ENCODE measurements at places on chromosomes 2 and 18.

GRCh38 chr2:196478588-196478987 lies 160.9 kb upstream of the CCDC150 start:
- no peak for DNase-seq

DNA sequence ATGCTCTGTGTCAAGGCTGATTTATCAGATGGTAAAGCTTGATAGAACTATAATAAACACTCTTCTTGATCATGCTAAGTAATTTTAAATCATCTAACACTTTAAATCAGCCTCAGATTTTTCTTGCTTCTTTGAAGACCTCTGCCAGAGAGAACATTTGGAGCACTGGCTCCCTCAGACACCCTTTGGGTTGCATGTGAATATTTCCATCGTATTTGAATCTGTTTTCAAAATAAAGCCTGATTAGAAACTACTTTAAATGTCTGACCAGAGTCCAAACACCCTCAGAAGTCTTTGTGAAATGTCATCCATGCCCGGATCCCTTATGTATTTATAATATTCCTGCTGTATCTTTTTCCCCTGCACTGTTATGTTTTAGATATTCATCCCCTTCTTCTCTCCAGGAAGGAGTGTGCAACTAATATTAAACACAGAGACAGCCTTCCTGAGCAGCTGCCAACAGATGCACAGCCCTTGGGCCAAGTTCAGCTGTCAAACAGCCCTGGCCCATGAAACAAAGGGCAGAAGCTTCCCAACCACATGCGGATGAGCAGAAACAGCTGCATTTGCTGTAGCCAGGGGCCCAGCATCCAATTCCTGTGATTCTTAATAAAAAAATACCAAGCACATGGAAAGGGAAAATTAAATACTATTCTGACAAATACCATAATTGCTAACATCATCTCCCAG lies 46.5 kb downstream of the DPP10 start:
- DNase-seq: no peak

- DNase-seq: no peak
Measured at GRCh38 chr2:216677439-216678097, 17.8 kb downstream of the IGFBP5 start.

- DNase-seq: no peak
Measured at GRCh38 chr2:213252206-213252605, 32.1 kb upstream of the SPAG16 start.

DNA sequence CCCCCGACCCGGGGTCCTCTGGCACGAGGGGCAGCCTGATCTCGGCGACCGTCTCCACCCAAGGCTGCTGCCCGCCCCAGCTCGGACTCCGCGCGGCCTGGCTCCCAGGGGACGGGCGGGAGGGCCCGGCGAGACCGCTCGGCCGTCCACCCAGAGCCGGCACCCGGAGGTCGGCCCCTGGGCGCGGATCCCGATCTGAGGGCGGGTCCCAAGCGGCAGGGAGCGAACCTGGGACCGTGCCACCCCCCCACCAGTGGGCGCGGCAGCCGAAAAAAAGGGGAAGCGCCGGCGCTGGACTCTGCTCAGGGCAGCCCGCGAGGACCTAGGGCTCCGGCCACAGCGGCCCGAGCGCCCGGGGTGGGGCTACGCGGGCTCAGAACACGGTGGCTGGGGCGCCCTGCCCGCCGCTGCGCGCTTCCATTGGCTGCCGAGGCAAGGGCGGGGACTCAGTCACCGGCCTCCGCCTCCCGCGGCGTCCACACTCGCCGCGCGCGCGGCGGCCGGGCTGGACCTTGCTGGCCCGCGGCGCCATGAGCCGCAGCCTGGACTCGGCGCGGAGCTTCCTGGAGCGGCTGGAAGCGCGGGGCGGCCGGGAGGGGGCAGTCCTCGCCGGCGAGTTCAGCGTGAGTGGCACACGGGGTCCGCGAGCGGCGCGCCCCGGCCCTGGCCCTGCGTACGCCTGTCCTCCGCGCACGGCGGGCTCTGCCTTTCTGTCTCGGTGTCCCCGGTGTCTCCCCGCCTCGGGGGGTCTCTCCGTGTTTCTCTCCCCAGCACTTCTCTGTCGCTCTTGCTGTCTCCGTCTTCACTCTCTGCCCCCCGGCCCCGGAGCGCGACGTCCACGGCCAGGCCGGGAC lies at the start of gene PTPN18:
PTPN18 (plus strand) TSS at position 479 of the 854 bp plus-strand sequence; CDS start at position 531, 52 bp downstream.
- peak; percentile 48 for DNase-seq

DNA sequence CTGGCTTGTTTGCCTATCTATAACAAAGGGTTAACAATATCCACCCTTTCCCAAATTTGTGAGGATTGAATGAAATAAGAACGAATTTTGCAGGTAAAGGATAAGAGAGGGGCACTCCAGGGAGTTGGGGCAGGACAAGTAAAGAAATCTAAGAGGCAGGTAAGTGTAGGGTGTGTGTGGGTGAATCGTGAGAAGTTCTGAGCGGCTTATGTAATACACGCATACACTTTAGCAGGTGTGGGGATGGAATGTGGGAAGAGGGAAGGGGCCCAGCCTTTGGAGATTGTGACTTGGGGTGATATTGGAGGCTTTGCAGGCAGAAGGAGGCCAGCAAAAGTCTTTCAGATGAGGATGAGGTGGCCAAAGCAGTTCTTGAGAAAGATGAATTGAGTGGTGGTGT lies 83.2 kb upstream of the AQP4 start:
- no peak for DNase-seq

GRCh38 chr18:32469190-32469651 lies 1.5 kb downstream of the GAREM1 start:
- DNase-seq: no peak

DNA sequence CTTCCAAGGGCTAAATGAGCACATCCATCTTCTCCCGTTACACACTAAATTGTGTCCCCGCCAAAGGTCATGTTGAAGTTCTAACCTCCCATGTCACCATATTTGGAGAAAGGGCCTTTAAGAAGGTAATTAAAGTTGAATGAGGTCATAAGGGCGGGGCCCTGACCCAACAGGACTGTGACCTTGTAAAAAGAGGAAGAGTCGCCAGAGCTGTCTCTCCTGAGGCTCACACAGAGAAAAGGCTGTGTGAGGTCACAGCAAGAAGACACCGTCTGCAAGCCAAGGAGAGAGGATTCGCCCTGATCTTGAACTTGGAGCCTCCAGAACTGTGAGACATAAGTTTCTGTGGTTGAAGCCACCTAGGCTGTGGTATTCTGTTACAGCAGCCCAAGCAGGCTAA lies 24.1 kb downstream of the TRABD2A start:
- DNase-seq: no peak

DNA sequence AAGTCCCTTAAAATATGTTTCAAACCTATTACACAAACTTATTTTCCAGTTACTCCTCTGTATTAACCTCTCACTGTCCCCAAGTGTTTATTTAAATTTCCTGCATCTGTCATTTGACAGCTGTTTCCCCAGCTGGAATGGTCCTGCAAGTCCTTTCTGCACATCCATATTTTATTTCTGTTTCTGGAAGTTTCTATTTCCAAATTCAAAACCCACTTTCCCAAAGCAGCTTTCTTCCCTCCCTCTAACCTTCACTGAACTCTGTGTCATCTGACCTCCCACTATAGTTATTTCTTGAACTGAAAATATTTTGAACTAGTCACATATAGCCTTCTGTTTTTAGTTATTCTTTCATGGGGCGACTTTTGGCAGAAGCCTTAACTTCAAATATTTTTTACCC lies 459.4 kb upstream of the MC4R start:
- DNase-seq: no peak

GRCh38 chr18:36461551-36461987 lies 164.1 kb downstream of the FHOD3 start:
- no peak for DNase-seq

GRCh38 chr2:234212534-234212933 lies 162.0 kb downstream of the SPP2 start:
- no peak for DNase-seq

GRCh38 chr2:69619725-69620124 lies 23.8 kb downstream of the AAK1 start:
- DNase-seq: no peak

- DNase-seq: no peak
Measured at GRCh38 chr2:151264157-151264825, 2.6 kb upstream of the RBM43 start.

DNA sequence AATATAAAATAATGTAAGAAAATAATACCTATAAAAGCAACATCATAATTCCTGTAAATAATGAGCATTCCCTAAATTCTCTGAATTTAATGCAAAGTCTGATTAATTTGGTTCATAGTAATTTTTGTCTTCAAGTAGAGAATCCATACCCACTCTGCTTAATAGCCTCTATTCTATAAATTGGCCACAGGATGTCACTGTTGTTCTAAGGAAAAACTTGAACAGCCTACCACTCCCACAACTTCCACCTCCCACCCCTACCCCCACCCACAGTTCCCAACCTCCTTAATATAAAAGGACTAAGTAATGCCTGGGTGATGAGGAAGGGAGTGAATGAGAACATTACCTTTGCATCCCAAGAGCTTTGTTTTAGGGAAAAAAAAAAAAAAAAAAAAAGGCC lies 27.2 kb upstream of the BBS5 start:
- DNase-seq: no peak

All from stimulated activated CD8-positive, alpha-beta memory T cell treated with anti-CD3 and anti-CD28 coated beads, Interleukin-15, amount 100 ng/mL, for 4 hours (primary cell).